ENCODE measurements at places on chromosomes 7 and 10. TPM values are rescaled to one million over a fixed set of nuclear protein-coding genes. Genes with fewer than 3 reads are reported as not detected.

The STRIP2 gene
- total RNA-seq: 7.5 TPM

The ATOH7 gene
- not detected for total RNA-seq

DNA sequence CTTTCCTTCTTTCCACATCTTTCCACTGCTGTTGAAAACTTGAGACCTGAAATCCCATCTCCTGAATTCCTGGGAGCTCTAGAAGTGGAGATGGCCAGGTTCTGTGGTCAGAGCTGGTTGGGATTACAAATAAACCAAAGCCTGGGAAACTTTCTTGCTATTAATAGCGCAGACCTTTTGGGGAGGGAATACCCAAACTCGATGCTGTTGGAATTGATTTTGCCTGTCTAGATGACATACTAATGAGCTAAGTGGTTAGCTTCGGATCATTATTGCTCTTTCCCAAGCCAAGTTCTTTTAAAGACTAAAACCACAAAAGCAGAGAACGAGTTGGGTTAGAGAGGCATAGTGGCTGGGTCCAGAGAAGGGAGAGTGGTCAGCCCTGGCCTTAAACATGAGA lies 76.6 kb downstream of the TCF7L2 start:
- no peaks in the 10 kb centered on the region for H3K4me1 ChIP-seq
- H3K36me3 ChIP-seq: peaks cover 12% of the 10 kb centered on the region
- no peak overlapping the region for H3K4me3 ChIP-seq
- H3K27me3 ChIP-seq: no peaks in the 10 kb centered on the region

- DNase-seq: no peak
- H3K27me3 ChIP-seq: no peaks in the 10 kb centered on the region
- H3K27ac ChIP-seq: no peak overlapping the region
- no peaks in the 10 kb centered on the region for H3K36me3 ChIP-seq
These were observed 74.8 kb downstream of the ADARB2 start for GRCh38 chr10:1662438-1663025.

- no peaks in the 10 kb centered on the region for H3K36me3 ChIP-seq
- DNase-seq: no peak
- no peaks in the 10 kb centered on the region for H3K4me1 ChIP-seq
- H3K4me3 ChIP-seq: no peak overlapping the region
- no peak overlapping the region for H3K27ac ChIP-seq
These were observed 67.6 kb downstream of the FAM53B start for GRCh38 chr10:124676416-124677062.

- no peak for DNase-seq
- no peaks in the 10 kb centered on the region for H3K4me1 ChIP-seq
- H3K36me3 ChIP-seq: no peaks in the 10 kb centered on the region
- no peak overlapping the region for H3K4me3 ChIP-seq
These were observed 400.9 kb downstream of the SORCS3 start for GRCh38 chr10:105041956-105042355.

Data from PC-3 (cell line).